ENCODE measurements at places on chromosomes 4 and X.

- DNase-seq = no peak
Observed at GRCh38 chr4:67558493-67558892, at the start of gene STAP1. Gene STAP1, plus strand, starts transcription at chr4:67558727. Its CDS starts 83 bp downstream, at chr4:67558810.

DNA sequence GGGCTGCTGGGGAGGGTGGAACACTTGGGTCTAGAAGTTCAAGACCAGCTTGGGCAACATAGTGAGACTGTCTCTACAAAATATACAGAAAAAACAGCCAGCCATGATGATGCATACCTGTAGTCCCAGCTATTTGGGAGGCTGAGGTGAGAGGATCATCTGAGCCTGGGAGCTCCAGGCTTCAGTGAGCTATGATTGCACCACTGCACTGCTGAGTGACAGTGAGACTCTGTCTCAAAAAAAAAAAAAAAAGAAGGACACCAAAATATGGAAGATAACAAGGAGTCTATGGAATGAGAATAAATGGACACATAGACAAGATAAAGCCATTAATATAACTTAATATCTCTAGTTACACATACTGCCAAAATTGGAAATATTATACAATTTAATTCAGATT is 62.7 kb upstream of the IL15 start:
- no peak for DNase-seq

DNA sequence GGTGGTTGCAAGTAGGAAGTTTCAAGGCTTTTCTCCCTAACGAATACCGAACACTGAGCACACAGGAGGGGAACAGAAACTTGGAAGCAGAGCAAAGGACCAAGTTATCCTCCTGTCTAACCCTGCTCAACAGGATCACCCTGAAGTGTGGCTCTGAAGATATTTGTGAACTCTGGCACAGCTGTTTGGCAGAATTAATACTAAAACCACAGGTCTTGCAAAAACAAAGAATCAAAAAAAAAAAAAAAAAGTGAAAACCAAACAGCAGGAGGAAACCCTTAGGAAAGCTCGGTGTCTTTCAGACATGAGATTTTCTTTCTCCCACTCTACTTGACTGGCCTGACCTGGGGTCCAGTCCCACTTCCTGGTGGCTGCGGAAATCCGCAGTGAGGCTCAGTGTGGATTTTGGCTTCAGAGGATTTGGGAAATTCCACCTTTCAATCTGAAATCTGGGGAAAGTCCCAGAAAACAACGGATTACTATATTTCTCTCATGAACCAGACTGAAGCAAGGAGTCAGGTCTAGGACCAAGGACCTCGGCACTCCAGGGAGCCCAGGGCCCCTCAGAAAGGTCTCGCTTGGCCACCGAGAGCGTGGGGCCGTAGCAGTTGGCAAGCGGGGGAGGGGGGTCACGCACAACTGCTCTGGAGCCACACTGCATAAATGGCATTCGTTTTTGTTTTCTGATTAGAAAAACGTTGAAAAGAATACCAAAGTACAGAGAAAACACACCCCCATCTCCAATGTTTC is 867 bp downstream of the TIFA start:
- DNase-seq = no peak

DNA sequence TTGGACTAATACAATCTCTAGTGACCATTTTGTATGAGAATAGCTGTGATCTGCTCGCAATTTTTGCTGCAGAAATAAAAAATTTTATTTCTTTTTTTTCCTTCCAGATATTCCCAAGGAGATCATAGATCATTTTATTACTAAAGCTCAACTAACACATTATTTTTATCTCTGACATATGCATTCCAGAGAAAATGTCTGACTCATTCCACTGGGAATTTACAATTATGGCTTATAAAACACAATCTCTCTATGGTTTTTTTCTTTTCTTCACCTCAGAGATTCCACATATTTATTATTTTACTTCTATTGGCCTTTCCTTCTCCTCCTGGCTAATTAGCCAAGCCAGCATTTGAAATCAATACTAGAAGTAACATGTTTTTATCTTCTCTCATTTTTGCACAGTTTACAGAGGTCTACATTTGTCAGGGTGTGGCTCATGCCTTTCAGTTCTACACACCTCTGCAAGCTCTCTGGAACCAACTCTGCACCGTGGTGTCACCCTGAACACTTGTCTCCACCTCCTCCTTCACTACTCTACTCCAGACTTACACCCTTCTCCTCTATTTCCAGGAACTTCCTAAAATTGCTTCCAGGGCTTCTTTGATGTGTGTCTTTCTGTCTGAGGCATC is 59.8 kb upstream of the GPM6A start:
- DNase-seq = no peak

DNA sequence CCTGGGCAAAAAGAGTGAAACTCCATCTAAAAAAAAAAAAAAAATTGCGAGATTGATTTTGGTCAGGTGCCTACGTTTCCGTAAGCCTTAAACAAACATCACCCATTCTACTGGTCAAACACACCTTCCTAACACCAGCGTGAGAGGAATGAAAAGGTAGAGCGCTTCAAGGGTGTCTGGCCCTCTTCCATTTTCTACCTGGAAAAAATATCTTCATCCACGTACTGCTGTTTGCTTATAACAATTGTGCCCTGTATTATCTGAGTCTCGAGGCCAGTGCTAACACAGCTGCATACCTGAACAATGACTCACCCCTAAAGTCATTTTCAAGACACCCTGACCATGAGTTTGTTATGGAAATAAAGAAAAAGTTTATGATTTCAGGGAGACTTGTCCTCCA is 13.9 kb downstream of the TMSB4X start:
- DNase-seq = no peak

DNA sequence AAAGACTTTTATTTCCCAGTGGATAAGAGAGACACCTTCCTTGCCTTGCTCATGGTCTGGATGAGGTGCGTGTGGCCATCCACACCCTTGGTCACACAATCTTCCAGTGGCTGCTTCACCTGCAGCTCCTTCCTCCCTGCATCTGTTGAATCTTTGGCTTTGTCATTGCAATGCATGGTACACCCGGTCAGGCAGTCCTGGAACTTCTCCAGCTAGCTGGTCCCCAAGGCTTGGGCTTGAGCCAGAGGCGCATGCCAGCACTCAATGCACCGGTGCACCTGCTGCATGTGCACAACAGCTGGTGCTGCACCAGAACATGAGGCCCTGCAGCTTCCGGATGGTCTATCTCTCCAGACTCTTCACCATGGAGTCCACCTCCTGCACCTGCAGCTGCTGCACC is 31.7 kb downstream of the SCML1 start:
- DNase-seq = no peak

- no peak for DNase-seq
Observed at GRCh38 chr4:142700531-142700930, 145.6 kb downstream of the INPP4B start.

GRCh38 chrX:113818346-113818745 is 765.5 kb upstream of the HTR2C start:
- no peak for DNase-seq

DNA sequence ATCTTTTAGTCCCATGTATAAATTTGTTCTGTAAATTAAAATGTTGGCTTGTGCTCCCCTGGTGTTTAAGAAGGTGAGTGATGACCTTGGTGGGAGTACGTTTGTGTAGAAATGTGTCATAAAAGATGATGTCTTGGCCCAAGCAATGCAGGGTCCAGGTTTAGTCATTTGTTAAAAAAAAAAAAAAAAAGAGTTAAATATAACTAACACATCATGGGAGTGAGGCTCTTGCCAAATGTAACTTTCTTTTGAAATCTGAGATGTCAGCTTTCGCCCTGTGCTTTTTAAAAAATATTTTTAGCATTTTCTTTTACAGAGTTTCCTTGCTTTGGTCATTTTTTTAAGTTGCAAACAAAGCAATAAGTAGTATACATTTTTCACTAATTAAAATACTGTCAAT is 135.6 kb downstream of the FBXO8 start:
- DNase-seq = no peak

DNA sequence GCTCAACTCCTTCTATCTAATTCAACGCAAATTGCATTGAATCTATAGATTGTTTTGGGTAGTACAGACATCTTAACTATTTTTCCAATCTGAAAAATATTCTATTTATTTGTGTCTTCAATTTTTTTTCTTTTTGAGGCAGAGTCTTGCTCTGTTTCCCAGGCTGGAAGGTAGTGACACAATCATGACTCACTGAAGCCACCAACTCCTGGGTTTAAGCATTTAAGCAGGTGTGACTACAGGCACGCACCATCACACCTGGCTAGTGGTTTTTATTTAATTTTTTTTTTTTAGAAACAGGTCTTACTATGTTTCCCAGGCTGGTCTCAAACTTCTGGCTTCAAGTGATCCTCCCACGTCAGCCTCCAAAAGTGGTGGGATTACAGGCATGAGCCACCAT is 98.3 kb downstream of the GK start:
- no peak for DNase-seq

DNA sequence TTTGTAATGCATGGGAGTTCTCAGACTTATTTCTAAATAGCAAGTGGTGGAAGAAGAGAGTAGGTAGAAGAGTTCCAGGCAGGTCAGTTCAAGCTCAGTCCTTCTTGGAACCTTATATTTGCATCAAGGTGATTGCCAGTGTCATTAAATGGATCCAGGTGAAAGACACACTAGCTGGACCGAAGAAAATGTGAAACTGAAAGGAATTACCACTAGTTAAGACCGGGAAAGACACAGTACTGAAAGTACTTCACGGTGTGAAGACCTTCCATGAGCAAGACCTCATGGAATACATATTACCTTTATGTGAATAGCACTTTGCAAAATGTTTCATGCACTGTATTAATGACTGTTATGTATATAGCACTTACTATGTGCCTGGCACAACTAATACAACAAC is 19.1 kb downstream of the TMEM150C start:
- DNase-seq = no peak

- no peak for DNase-seq
Observed at GRCh38 chr4:159765382-159765781, 662.5 kb downstream of the RAPGEF2 start.

DNA sequence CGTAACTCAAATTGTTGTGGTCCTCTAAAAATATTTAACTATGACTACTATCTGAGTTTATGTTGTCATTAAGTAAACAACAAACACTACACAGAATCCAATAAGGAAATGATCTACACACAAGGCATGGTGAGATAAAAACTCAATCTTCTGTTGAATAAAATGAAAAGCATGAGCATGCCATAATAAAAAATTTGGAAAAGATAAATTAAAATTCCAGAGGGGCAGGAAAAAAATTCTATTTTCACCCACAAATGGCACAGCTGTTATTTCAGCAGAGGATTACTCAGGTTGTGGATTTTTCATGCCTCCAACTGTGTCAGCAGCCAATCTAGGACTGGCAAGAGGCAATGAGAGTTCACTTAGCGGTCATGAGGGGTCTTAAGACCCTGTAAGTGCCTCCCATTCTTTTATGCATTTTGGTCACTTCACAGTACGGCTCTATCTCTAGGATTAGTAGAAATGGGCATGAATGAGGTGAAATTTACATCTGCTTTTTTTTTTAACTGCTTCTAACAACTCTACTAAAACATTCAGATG is 639.8 kb upstream of the DIPK2B start:
- no peak for DNase-seq

- no peak for DNase-seq
Observed at GRCh38 chr4:26141911-26142638, 178.7 kb upstream of the RBPJ start.

DNA sequence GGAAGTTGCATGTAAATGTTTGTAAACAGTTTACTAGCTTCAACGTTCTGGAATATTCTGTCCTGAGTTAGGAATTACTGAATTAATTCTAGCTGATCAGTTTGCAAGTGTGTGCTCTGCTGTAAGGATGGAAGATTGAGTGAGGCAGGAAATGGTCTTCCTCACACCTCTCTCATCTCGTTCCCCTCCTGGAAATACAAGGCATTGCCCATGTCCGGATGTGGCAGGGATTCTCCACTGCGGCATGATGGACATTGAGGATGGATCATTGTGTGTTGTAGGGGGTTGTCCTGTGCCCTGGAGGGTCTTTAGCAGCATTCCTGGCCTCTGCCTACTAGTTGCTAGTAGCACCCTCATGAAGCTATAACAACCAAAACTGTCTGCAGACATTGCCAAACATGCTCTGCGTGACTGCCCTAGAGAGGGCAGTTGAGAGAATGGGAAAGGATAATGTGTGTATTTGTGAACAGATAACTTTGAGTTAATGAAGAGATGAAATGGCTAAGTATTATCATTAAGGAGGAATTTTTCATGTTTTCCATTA is 12.6 kb downstream of the CA5B start:
- DNase-seq = no peak

DNA sequence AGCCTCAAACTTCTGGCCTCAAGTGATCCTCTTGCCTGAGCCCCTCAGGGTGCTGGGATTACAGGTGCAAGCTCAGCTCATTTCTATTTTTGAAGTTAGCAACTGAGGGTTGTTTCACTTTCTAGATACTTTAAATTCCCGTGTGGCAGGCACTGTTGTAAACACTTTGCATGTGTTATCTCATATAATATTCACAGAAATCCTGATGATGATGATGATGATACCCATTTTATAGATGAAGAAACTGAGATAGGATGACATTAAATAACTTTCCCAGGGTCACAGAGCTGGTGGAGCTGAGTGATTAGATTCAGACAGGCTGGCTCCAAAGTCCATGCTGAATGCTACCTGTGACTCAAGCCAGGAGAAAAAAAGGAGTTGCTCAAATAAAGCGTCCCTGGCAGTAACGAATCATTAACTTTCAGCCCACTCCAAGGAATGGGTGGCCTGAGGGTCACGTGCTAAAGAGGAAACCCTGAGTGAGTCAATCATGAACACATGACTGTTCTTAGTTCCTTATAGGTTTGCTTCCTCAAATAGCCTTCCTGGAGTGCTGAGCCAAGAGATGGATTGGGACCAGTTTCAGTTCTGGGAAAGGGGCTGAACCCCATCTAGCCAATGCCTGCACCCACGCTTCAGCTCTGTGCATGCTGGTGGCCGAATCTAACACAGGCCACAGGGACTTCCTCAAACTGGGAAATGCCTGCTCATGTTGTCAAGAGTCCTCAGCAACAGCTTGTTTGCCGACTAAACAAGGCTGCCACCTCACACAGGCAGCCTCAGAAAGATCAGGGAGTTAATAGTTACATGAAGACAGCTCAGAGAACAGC is 52.8 kb downstream of the RBM47 start:
- no peak for DNase-seq

- DNase-seq = no peak
Observed at GRCh38 chrX:352181-352580, 33.6 kb upstream of the GTPBP6 start.

- no peak for DNase-seq
Observed at GRCh38 chr4:10045481-10045880, 24.2 kb upstream of the SLC2A9 start.

DNA sequence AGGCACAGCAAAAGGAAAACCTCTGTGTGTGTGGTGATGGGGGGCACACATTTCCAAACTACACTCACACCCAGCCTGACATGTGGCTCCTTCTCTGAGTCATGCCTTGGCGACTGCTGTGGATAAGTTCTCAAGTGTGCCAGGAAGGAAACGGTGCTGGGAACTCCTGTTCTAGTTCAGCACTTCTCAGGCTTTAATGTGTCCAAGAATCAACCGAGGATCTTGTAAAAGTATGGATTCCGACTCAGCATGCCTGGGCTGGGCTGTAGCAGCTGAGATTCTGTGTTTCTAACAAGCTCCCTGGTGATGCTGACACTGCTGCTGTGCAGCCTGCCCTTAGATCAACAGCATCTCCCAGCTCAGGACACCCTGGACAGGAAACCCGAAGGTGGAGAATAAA is 20.2 kb downstream of the CLNK start:
- DNase-seq = no peak

- no peak for DNase-seq
Observed at GRCh38 chr4:174286870-174287269, 3.2 kb downstream of the CEP44 start.

GRCh38 chrX:22486296-22486695 is 213.6 kb downstream of the CBLL2 start:
- DNase-seq = no peak

- DNase-seq = no peak
Observed at GRCh38 chr4:138609943-138610350, 367.8 kb upstream of the SLC7A11 start.

Data from stimulated activated CD8-positive, alpha-beta memory T cell treated with anti-CD3 and anti-CD28 coated beads, Interleukin-4, amount 100 ng/mL, for 24 hours (primary cell).